ENCODE measurements at places on chromosomes 2 and 18.

DNA sequence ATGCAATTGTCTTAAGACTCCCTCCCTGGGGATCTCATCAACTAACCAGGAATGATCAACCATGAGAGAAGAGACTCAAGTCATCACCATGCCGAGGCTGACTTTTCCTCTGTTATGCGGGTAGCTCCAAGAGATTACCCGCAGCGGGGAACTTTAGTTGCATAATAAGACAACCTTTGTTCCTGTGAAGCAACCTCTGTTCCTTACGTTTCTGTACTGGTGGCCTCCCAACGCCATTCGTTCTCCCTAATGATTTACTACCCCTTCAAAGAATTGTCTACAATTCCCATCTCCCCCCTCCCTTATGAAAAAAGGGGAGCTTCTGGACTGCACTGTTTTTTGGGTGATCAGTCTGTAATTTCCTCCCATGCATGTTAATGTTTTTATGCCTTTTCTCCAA is 66.1 kb upstream of the LRPPRC start:
- no peak for DNase-seq

- no peak for DNase-seq
Measured at GRCh38 chr2:153169609-153170008, 309.0 kb downstream of the RPRM start.

- no peak for DNase-seq
Measured at GRCh38 chr2:110829413-110830146, 97.2 kb downstream of the ACOXL start.

GRCh38 chr2:85111819-85112281 is 21.3 kb upstream of the TCF7L1 start:
- no peak for DNase-seq

- DNase-seq: no peak
Measured at GRCh38 chr2:39377226-39377939, 59.7 kb downstream of the MAP4K3 start.

DNA sequence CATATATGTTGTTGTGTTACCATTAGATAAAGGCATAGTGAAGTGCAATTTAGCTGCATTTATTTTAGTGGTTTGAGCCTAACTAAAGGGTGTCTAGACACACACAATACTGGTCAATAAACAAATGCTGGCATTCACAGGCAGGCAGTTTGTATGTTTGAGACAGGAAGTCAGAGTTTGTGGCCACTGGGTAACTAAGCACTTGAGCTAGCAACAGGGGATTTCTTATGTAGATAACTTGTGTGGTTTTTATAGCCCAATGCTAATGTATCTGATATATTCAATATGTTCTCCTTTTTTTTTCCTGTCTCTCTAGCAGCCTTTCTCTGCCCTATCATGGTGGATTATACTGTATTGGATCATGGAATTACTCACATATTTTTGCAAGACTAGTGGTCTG is 38.1 kb downstream of the LRRTM4 start:
- no peak for DNase-seq

DNA sequence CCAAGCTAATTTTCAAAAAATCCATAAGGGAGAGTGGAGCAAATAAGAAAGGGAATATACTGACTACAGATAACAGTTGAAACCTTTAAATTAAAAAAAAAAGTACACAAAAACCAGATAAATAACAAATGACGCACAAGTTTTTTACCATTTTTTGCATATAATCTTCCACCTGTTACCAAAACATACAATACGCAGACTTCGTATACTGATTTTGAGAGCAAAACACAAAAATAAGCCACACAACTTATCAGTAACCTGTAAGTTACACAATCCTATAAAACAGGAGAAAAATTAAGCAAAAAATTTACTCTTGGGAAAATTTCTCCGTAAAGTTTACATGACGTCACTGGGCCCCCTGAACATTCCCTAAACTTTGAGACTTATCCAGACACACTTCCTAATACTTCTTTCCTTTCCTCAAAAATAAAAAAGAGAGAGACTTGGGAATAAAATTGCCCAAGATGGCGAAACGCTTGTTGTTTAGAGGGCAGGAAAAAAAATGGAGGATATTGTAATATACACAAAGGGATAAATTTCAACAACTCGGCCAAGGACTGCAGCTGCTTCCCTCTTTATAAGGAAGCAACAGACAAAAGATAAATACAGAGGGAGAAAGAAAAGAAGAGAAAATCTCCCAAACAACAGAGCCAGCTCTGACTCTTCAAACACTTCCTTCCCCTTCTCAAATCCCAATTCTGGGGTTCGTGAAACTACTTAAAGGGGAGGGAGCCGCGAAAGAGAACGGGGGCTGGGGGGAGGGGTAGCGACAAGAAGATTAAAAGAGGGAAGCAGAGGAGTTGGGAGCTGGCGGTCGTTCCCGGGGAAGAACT is 1.6 kb downstream of the BAZ2B start:
- peak; percentile 84 for DNase-seq

DNA sequence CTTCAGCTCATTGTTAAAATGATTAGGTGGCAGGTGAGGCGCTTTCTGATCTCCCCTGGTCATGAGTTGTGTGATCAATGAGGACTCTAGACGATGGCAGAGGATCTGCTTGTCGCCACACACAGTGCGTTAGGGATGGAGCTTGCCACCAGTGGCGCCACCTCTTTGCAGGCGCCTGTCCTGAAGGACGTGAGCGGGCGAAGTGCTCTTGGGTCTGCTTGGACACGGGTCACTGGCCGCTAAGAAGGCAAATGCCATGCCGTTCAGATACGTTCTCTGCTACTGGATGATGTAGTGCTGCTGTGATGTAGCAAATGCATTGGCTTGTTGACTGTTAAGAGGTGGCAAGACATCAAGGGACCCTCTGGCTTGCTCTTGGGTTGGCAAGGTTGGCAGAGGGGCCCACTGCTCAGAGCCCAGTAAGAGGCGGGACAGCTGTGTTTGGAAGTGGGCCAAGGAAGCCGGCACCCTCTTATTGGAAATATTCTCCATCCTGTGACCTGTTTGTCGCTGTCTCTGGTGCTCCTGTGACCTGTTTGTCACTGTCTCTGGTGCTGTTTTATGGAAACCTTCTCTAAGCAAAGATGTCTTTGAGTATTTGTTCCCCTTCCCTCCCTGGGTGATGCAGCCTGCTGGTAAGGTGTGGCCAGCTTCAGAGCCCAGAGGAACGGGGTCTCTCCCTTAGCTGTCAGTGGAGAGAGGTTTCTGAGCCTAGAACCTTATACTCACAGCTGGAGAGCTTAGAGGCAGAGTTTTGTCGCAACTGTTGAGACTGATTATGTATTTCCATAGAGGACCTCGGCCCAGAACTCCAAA is 14.6 kb downstream of the LDLRAD4 start:
- no peak for DNase-seq

GRCh38 chr2:36369716-36370115 is 14.1 kb downstream of the CRIM1 start:
- DNase-seq: no peak

DNA sequence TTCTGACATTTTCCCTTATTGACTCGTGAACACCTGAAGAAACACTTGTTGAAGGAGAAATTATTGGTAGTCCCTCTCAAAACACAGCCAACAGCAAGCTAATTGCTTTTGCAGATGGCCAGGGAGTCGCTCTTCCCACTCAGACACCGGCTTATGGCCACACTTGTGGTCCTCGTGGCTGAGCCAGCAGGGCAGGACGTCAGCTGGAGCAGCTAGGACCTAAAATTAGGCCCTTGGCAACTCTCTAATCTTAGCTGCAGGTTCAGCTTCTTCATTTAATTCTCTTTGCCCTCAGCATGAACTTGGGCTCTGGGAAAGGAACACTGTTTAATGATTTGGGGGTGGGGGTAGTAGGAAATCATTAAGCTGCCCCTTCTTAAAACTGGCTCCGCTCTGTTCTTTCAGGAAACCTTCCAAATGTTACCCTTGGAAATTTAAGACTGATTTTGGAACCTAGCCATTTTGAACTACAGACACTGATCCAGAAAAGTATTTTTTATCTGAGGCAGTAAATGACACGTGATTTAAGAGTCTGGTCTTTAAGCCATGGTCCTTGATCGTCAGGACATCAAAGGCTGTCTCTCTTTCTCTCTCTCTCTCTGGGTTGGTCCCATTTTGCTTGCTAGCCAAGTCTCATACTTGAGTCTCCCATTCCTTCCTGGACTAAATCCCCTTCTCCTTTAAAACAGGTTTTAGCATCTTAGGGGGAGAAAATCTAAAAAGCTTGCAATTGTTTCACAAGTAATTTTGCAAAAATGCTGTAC is 77.5 kb downstream of the CDK15 start:
- DNase-seq: no peak

DNA sequence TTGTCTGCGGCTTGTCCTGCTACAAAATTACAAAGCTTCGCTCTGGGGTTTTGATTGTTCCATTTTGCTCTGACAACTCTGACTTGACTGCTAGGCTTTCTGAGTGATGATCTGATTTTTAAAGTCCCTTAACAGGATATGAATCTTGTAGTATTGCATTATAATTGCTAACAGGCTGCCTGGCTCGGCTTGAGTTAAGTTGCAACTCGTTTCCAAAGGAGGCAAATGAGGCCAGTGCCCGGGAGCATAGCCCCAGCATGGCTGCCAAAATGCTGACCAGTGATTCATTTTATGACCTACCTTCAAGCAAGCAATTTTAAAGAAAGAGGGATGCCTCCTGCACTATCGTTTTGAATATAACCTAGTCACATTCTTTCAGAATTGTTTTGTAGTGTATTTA is 135.4 kb downstream of the COL6A3 start:
- DNase-seq: no peak

DNA sequence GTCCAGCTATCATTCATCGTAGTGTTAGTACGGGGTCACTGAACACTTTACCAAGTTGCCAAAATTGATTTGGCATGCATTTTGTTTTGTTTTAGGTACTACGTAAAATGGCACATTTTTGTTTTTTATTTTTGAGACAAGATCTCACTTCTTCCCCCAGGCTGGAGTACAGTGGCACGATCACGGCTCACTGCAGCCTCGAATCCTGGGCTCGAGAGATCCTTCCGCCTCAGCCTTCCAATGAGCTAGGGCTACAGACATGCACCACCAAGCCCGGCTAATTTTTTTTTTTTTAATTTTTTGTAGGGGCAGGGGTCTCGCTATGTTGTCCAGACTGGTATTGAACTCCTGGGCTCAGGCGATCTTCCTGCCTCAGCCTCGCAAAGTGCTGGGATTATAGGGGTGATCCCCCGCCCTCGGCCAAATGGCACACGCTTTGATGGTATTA is 786 bp downstream of the TAF1B start:
- no peak for DNase-seq

DNA sequence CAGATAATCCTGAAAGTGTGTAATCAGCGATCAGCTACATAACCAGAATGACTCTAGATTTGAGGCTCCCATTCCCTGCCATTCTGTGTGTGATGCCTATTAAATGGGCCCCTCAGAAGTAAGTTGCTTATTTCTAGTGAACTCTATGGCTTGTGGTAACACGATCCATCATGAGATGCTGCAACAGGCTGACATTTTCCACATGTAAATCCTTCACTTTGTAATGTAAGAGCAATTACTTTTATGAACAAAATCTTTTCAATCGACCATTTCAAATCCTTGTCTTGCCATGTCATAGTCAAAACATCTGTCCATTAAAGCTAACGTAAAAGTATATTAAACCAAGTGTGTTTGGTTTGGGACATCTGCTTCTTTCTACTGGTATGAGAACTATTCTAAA is 175.9 kb upstream of the ETAA1 start:
- no peak for DNase-seq

DNA sequence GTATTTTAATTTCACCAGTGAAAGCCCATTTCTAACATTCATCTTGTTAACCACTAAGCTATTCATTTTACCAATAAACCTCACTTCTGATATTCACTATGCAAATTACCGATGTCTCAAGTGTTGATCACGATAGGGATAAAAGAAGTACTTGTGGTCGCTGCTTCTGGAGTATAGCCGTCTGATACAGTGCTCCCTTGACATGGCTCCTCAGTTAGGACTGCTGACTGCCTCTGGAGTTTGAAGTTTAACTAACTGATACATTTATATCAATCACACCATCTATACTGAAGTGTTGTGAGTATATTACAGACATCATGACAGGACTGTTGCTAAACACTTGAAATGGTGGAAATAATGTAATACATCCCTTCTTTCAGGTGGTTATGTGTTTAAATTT is 95.6 kb downstream of the EHBP1 start:
- DNase-seq: no peak

DNA sequence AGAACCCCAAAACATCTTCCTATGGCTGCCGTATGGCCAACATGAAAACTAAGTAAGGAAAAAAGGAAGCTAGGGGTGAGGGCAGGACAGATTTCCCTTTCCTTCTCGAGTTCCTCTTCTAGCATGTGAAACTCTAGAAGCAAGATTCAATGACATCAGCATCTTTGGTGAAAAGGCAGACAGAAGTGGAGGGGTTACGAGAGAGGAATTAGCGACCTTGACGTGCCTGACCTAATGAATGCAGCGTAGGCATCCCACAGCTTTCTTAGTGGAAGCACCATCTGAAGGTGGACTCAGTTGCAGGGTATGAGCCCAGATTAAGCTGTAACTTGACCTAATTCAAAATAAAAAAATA is 47.9 kb upstream of the PELI1 start:
- peak; percentile 24 for DNase-seq

DNA sequence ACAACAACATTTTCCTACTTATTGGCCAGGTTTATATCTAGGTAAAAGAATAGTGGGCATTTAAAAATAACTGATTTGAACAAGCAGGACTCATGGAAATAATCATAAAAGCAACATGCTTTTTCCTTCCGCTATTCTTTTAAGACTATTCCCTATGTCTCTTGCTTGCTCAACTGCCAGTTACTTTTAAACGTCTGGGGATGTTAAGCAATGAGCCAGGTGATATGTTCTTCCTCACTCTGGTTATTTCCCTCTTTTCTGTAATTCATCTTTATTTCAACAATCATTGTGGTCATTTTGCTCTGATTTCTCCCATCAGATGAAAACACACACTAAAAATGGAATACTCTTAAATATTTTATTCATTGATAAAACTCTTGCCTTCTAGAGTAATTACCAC is 33.4 kb upstream of the SLC8A1 start:
- DNase-seq: no peak

GRCh38 chr2:24009367-24009679 is 562 bp upstream of the MFSD2B start:
- DNase-seq: no peak

GRCh38 chr2:42052702-42053481 is 5.1 kb downstream of the PKDCC start:
- no peak for DNase-seq

GRCh38 chr2:101305492-101306078 is 2.9 kb downstream of the RNF149 start:
- no peak for DNase-seq

DNA sequence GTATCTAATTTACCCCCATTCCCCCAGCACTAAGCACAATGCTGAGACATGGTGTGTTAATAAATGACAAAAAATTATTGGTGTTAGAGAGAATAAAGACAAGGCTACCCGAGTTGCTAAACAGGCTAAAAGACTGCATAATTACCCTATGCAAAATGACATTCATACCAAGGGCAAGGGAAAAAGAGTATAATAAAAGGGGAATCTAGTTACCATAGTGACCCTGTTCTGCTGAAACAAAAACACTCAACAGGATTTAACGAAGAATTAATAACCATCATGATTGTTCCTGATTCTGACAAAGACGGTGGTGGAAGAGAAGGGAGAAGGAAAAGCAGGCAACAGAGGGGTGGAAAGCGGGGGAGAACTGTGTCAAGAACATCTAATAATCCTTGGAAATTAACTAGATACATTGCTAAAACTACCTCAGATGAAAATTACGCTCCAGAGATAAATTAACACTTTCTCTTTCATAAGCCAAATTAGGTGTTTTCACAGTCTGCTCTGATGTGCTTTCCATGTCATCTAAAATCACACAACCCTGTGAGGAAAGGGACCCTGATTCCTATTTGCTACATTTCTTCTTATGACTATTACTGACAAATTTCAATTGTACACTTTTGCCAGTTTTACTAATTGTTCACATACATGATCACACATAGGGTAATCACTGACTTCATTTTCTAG is 25.5 kb downstream of the TTR start:
- DNase-seq: no peak

GRCh38 chr18:41226911-41227310 is 728.1 kb upstream of the PIK3C3 start:
- no peak for DNase-seq
